ENCODE measurements at places on chromosomes 5 and 9.

DNA sequence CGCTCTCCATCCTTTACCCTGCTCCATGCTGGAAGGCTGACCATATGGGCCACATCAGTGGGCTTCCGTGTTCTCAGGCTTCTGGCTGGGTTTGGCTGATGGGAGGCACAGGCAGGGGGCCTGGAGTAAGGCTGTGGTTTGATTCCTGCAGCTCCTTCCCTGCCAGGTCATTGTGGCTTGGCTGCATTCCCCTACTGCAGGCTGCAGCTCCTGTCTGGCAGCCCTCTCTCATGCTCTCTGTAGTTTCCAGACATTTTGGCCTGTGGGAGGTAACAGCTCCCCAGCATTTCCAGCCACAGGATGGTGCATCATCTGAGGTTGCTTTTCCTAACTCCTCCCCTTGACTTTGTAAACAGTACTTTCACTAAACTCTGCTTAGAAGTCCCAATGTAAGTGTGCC is 102.0 kb upstream of the PTPN3 start:
- DNase-seq = no peak

DNA sequence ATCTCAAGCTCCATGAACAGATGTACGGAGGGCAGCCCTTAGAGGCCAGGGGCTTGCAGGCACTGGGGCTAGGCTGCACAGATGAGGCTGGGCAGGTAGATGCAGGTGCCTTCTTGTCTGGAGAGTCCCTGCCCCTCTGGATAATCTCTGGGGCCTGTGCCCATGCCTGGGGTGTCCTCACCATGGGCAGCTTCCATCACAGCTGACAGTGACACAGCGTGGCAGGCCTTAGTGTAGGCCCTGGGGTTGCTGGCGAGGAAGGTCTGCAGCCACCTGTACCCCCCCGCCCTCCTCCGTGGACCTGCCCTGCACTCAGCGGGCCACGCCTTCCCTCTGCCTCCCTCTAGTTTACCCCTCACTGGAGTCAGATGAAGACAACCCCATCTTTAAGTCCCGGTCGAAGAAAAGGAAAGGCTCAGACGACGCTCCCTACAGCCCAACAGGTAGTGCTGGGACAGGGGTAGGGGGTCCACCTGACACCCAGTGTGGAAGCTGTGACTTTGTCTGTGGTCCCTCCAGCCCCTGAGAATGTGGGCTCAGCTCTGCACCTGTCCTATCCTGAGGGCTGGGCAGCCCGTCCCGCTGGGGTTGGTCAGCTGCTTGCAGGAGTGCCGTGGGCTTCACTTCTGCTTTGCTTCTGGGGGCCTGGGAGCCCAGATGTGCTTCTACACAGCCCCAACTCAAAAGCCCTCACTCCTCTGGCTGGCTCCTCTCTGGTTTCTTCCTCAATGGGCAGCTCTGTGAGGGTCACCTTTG is 98.4 kb downstream of the PHF2 start:
- no peak for DNase-seq

DNA sequence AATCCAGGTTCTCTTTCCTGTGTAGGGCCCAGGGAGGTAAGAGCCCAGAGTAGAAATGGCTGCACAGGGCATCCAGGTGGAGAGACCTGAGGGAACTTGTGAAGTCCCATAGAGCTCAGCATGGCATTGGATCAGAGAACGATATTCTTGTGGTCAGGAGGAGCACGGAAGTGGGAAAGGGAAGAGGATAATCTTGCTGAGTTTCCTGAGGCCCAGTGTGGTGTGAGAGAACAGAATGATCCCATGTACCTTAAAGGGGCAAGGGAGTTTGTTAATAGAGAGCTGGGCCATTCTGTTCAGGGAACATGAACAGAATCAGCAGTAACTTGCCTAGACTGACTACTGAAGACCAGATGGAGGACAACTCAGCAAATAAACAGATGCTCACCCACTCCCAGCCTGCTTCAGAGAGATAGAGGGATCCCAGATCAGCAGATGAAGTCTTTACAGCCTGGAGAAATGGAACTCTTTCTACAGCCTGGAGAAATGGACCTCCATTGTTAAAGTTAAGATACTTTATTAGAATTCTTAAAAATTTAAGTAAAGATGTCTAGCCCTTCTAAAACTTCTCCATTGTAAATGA is 119.7 kb upstream of the ELL2 start:
- DNase-seq = no peak

DNA sequence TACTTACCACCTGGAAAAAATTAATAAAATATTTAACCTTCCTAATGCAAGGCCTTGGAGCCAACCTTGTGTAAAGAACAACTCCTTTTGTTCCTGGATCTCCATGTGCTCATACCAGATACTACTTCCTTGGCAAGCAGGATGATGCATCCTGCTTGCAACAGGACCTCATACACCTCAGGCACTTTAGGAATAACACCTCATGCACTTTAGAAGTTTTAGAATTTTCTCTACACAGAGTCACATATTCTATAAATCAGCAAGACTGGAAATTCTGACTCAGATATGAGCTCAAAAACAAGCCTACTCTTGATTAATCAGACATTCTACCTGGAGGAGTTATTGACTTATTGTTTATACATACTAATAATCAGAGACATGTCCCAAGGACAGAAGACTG is 209.6 kb upstream of the CDH10 start:
- DNase-seq = no peak

DNA sequence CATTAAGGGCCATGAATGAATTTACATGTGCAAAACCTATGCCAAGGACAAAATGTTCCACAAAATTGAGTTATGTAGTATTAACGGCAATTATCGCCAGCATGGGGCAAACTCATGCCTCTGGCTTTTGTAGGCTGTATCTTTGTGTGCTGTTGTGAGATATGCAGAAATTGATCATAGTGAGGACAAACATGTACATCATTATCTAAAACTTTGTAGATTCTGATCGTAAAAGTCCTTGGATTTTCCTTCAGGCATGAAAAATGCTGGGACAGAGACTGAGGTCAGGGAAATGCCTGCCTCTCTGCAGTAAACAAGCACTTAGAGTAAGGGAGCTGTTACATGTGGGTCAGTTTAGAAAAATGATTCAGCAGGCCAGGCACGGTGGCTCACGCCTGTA is 5.9 kb upstream of the TXNDC8 start:
- no peak for DNase-seq

DNA sequence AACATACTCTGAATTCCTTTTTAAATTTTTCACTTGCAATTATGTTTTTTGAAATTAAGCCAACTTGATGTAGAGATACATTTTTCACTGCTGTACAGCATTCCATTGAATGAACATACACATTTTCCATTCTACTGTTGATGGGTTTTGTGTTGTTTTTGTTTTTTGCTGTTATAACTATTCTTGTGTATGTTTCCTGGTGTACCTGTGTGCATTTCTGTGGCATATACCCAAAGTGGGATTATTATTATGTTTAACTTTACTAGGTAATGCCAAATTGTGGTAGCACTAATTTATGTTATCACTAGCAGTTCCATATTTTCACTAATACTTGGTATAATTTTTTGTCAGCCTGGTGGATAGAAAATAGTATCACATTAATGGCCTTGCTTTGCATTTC is 2.7 kb downstream of the RFESD start:
- no peak for DNase-seq

DNA sequence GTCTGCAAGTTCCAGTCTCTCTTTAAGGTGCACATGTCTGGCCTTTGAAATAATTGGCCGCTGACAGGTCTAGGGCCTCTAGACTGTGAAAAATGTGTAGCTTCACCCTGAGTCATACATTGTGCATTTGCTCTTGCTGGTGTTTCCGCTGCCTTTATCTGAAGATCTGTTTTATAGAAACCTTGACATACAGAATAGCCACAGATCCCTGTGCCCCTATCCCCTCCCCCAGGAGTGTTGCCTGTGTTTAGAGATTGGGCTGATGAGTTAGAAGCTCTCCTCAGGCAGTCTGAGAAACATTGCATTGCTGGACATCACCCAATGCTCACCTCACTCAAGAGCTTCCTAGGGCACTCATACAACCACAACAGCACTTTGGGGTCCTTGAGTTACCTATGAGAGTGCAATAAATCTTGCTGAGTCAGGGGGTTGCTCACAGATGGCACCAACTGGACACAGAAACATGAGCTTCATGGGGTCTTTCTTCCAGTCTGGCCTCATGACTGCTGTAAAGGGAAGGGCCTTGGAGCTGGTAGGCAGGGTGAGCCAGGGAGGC is 3.8 kb upstream of the ZNF782 start:
- no peak for DNase-seq

- DNase-seq = no peak
Observed at GRCh38 chr5:68592351-68592750, 376.8 kb downstream of the PIK3R1 start.

DNA sequence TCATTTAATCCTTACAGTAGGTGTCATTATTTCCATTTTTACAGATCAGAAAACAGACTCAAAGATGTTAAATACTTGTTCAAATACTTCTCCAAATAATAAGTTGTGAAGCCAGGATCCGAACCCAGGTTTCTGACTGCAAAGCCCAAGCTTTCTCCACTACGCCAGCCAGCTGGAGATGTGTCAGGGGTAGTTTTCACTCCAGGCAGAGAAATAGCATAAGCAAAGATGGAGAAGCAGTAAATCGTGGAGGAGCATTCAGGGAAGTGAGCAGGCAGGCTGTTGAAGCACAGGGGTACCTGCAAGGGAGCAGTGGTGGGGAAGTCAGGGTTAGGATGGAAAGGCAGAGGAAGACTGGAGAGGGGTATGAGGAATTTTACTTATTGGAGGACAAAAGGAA is 2.9 kb downstream of the TLN1 start:
- no peak for DNase-seq

GRCh38 chr9:114006931-114007691 is 71.0 kb downstream of the AMBP start:
- no peak for DNase-seq

- DNase-seq = no peak
Observed at GRCh38 chr9:113320051-113320450, 16.9 kb upstream of the RNF183 start.

GRCh38 chr9:127380479-127380878 is 16.5 kb upstream of the SLC2A8 start:
- DNase-seq = no peak

GRCh38 chr5:109961751-109962150 is 272.0 kb downstream of the MAN2A1 start:
- no peak for DNase-seq

- DNase-seq = no peak
Observed at GRCh38 chr9:92510747-92511146, 25.0 kb downstream of the ECM2 start.

DNA sequence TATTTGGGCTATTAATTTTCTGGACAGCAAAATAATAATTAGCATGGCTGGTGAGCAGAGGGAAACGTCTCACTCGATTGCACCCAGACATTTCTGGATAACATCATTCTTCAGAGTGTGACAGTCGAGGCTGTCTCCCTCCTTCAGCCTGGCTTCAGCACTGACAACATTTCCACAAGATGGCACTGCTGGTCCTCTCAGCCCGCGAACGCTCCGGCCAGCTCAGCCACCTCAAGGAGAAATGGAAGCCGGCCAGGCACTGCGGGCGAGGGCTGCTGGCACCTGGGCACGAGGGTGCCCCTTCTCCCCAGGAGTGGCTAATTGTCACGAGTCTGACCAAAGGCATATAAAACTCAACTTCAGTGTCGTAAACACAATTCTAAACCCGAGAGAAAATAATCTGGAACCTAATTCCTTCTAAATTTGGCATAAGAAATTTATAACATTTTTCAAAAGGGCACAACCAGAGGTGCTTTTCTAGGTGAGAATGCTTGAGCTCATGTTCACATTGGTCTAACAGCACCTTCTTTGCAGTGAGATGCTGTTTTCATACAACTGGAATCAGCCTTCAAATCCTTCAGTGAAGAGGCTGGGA is 65.9 kb downstream of the DAP start:
- DNase-seq = peak; percentile 35

DNA sequence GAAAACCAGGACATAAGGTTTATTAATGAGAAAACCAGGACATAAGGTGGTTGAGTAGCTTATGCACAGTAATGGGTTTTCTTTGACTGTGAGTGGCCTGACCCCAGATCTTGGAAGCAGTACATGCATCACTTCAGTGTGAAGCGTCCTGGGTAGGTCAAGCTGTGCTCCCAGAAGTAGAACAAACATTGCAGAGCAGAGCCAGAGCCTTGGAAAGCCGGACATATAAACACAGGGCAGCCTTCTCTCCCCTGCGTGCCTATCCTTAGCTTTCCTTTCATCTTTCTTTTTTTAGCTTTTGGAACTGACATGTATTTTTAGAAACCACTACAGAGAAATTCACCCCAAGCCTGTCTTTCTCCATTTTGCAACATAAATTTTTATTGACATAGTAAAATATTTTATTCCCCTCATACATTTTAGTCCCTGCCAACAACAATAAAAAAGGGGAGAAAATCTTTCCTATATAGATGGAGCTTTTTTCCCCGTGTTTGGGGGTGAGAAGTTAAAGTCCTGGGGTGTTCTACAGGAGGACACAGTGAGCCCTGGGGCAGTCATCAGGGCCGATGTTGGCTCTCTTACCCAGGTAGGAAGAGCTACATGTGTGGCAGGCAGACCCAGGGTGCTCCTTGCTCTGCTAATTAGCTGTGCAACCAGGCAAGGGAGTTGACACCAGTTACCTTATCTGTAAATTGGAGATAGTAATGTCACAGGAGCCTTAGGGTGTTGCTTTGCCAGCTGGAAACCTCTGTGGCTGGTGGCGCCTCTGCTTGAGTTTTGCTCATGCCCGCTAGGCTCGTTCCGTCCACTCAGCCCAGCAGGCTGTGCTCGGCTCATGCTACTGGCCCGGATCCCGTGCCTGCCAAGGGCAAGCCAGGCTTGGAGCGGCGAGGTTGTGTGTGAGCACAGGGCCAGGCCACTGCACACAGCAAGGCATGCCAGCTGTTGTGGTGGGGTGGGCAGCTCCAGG is 389.6 kb downstream of the KDM4C start:
- DNase-seq = no peak

DNA sequence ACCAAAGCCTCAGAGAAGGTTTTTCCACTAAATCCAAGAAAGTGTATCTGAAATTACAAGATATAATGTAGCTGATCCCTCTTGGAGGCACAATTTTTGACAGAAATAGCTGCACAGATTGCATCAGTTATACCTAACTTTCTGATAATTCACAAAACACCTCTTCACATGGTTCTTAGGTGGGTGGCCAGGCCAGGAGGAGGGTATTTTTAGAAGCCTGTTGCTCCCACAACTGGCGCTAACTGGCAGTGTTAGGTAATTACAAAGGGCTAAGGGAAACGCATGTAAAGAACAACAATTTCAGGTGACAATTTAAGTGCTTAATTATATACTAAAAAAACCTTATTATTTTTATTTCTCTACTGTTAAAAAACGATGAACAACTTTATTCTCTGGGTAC is 247.9 kb downstream of the BNC2 start:
- no peak for DNase-seq
